ENCODE measurements at places on chromosomes 7 and 10.

- peak; percentile 4 for DNase-seq
These were observed 35.3 kb downstream of the STK32C start for GRCh38 chr10:132272231-132272971.

GRCh38 chr10:125096371-125096770 is 64.0 kb downstream of the CTBP2 start:
- DNase-seq = no peak

GRCh38 chr10:132486539-132487121 is 51.0 kb upstream of the INPP5A start:
- no peak for DNase-seq

GRCh38 chr7:7653593-7654187 is 13.1 kb downstream of the UMAD1 start:
- no peak for DNase-seq

- no peak for DNase-seq
These were observed 261.7 kb upstream of the TCERG1L start for GRCh38 chr10:131573256-131573655.

GRCh38 chr7:116588641-116589594 is 64.1 kb downstream of the CAV1 start:
- DNase-seq = peak; percentile 78

DNA sequence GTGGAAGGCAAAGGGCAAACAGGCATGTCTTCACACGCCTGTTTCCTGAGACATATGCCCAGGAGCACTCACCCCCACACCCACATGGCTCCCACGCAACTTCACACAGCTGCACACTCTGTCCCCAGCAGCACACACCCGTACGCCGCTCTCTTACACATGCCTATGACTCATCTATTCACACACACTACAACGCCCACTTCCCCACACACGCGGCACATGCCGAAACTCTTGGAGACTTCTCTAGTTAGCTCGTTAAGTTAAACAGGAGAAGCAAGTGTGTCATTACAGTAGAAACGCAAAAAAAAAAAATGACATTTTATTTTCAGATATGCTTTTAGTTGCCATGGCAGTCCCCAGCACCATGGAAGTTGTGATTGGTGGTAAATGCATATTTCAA is 6.7 kb downstream of the CALN1 start:
- peak; percentile 6 for DNase-seq

DNA sequence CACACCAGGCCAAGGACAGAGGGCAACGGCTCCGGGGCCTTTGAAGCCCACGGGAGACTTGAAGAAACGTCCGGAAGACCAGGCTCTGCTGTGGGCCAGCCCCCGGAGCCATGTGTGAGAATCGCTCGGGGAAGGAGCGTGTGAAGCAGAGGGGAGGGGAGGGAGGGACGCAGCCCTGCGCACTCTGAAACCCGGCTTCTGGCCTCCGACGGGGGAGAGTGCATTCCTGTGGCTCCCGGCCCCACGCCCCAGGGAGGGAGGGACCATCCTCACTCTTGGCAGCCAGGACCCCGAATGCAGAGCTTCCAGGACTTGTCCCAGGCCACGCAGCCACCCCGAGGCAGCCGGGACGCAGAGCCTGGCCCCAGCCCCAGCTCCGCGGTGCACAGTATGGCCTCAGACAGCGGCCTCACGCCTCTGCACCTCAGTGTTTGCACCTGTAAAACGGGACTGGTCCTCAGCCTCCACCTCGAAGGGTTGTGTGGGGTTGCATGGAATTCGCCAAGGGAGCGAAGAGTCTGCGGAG is 67.4 kb downstream of the PDGFA start:
- DNase-seq = peak; percentile 69

DNA sequence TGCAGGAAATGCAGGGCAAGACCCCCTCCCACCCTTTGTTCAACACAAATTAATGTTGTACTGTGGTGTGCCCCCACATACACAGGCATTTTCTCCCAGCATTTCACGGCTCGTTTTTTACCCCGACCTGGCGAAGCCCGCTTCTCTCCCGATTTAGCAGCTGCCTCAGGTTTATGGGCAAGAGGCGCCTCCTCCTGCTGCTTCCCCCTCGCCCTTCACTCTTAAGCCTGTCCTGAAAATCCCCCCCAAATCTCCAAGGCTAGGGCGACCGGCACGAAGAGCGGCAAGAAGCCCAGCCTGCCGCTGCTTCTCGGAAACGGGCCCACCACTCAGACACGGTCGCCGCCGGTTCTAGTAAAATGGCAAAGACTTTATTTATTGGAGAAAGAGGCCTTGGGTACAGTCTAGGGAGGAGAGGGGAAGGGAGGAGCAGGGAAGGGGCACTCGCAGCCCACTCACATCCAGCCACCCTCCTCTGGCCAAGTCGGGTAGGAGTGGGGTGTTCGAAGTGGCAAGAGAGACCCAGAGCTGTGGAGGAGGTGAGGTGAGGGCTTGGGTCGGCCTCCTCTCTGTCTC is 3.3 kb downstream of the LBX1 start:
- no peak for DNase-seq

GRCh38 chr7:22669692-22670421 is 57.1 kb upstream of the IL6 start:
- no peak for DNase-seq

DNA sequence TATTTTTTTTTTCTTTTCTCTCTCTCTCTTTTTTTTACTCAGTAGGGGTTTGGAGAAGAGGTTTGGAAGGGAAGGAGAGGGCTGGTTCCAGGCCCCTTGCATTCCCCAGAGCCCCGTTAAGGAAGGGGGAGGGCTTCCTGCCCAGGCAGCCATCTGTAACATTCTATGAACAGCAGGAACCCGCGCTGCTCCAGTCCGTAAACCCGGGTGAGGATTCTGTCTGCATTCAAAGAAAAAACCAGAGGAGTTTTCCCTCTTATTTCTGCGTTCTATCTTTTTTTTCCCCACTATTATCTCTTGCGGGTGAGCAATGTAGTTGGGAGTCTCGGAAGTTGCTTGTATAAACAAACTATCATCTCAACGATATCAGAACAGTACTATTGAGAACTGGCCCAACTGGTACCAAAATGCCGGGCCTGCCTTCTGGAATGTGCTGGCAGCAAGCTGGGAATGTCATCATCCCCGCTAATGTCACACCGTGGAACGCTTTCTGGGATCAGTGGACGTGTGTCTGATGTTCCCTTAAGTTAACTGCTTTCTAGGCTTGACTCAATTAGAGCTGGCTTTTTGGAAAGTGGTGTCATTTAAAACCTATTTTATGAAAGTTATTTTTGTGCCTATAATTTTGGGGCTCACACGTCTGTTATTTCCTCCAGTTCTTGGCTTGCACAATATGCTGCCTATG is 153.1 kb upstream of the MEOX2 start:
- peak; percentile 74 for DNase-seq

DNA sequence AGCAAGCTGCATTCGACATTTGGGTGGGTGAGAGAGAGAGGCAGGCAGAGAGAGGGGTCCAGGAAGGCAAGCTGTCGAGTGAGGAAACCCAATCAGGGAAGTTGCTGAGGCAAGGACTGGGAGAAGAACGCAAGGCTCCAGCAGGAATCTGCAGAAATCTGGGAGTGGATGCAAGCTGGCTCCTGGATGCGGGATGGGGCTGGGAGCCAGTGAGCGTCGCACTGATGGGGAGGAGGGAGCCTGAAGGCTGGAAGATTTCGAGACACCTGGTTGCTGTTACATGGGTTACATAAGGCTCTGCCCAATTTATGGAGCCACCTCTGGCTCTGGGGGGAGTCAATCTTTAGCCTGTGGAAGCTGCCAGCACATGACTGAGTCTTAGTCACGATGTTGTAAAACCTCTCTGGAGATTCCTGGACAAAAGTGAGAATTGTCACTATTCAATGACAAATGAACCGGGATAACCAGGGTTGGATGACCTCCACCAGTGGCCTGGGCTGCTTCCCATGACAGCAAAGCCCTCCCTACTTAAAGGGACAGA is 51.1 kb upstream of the ADRB1 start:
- DNase-seq = no peak

- DNase-seq = no peak
These were observed 183.7 kb downstream of the FGFR2 start for GRCh38 chr10:121414366-121415062.

DNA sequence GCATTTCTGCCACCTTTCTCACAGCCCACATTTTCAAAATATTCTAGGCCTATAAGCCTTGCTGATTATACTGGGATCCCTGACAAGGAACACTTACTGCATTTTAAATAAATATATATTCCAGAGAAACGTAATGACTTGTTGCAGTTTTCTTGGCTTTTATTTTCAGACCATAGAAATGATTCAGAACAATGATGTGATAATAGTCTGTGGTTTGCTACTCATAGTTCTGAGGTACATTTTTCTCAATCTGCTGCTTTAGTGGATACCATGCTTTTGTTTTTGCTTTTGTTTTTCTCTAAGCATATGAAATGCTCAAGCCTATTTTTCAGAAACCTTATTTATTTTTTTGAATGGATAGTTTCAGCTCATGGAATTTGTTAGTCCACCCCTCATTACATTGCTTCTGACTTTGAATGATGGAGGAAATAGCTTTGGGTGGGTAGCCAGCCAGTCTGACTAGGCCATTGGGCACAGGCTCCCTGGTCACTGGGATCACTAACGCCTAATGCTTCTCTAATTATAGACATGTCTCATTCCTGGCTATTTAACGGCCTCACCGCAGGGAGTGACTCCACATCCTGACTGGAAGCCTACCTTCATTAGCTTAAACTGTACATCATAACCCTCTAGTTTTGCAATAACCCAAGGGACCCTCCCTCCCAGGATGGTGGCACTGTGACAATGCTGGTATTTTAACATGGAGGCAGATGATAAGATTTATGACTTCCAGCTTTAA is 66.1 kb downstream of the MBL2 start:
- DNase-seq = no peak

- peak; percentile 48 for DNase-seq
These were observed 62.3 kb upstream of the LBX1 start for GRCh38 chr10:101291331-101292193.

GRCh38 chr7:115516341-115516740 is 514.2 kb downstream of the TFEC start:
- DNase-seq = peak; percentile 46

DNA sequence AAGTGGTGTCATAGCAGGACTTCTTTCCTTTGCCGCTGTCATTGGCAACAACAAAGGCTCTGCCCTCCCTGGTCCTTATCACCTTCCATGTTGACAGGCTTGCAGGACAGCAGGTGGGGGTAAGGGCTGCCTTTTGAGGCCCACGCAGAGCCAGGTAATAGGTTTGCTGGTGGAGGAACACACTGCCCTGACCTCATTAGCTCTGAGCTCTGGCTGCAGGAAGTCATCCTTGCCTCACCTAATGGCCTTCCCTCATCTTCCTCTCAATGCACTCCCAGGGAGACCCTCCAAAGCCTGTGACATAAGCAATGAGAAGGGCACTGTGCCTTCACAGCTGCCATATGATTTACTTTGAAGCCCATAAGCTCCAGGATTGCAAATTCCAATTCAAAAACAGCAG is 1205.2 kb upstream of the AUTS2 start:
- DNase-seq = no peak

DNA sequence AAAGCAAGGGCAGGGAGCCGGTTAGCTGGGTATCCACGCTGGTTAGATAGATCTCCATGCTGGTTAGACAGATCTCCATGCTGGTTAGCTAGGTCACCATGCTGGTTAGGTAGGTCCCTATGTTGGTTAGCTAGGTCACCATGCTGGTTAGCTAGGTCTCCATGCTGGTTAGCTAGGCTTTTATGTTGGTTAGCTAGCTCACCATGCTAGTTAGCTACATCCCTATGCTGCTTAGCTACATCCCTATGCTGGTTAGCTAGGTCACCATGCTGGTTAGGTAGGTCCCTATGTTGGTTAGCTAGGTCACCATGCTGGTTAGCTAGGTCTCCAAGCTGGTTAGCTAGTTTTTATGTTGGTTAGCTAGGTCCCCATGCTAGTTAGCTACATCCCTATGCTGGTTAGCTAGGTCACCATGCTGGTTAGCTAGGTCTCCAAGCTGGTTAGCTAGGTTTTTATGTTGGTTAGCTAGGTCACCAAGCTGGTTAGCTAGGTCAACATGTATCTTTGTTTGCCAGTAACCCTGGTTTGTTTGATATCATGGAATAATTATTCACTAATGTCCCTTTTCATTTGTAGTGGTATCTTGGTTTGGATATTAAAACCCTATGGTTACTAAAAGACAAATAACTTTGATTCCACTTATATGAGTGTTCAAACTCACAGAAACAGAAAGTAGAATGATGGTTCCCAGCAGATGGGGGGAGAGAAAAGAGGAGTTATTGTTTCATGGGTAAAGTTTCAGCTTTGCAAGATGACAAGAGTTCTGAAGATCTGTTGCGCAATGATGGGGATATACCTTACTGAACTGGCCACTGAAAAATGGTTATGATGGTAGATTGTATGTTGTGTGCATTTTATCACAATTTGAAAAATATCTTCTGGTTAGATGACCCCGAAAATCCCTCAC is 136.2 kb downstream of the PRPF18 start:
- no peak for DNase-seq
